Breast epithelium (tissue), 4 donors: ENCODE measurements at places on chromosomes 2 and 18.

DNA sequence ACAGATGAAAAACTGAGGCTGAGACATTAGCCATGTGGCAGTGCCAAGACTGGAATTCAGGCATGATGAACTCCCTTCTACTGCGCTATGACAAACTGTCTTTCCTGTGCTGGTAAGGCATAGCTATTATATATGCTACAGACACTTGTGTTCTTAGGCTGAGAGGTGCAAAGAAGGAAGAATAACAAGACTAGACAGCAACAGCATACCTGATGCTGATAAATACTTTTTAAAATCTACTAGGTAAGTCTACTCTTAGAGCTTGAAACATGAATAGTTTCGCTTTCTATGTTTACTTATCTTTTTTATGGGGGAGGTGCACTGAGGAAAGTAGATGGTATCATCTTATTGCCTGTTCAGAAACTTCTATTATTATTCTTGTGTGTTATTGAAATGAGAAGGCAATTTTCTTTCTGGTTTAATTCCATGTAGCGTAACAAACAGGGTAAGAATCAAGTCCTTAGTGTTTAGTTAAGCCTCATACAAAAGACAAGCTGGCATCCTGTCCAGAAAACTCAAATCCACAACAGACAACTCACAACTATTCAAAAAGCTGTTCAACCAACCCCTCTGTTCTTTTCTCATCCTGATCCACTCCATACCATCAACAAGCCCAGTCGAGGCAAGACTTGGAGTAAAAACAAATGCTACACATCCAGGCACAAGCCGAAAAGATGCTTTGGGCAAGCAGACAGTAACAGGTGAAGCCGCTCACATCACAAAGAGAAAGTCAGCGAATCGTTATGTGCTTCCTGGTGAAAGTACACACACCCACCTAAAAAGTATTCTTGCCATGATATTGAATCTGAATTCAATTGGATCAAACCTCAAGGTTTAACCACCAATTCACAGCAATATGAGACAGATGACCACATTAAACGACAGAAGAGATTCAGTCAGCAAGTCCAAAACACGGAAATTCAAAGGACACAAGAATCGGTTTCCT, 1.5 kb downstream of the TTC32 start:
- H3K4me1 ChIP-seq: no peaks in the 10 kb centered on the region
- H3K27ac ChIP-seq: peak overlapping the region; percentile 95

GRCh38 chr2:233802132-233802815, 24.1 kb downstream of the MROH2A start:
- DNase-seq: no peak
- no peaks in the 10 kb centered on the region for H3K27me3 ChIP-seq
- no peaks in the 10 kb centered on the region for H3K36me3 ChIP-seq
- no peaks in the 10 kb centered on the region for H3K4me1 ChIP-seq
- no peak overlapping the region for H3K4me3 ChIP-seq
- H3K27ac ChIP-seq: no peak overlapping the region

GRCh38 chr2:171798156-171798820, 95.8 kb downstream of the SLC25A12 start:
- H3K27ac ChIP-seq: no peak overlapping the region
- H3K4me1 ChIP-seq: no peaks in the 10 kb centered on the region
- no peak overlapping the region for H3K4me3 ChIP-seq

DNA sequence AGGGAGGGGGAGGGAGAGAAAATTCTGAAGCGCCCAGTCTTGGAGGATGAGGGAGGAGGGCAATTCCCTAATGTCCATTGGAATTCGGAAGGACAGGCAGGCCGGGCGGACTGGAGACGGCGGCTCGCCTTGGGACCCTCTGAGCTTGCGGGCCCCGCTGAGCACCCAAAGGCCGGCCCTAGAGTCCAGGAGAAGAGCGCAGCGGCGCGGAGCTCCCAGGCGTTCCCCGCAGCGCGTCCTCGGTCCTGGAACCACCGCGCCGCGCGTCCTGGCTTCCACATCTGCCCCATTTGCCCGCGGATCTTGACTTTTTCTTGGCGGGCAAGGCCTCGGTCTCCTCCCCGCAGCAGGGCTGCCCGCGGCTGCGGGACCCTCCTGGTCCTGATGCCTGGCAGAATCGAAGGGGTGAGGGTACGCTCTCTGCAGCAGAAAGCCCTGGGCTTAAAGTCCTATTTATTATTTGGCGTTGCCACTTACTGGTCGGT, 675 bp upstream of the MLPH start:
- H3K4me3 ChIP-seq: peak overlapping the region; percentile 76
- H3K27ac ChIP-seq: peak overlapping the region; percentile 91

- no peaks in the 10 kb centered on the region for H3K27me3 ChIP-seq
- no peaks in the 10 kb centered on the region for H3K4me1 ChIP-seq
- H3K4me3 ChIP-seq: no peak overlapping the region
- H3K36me3 ChIP-seq: no peaks in the 10 kb centered on the region
- no peak for DNase-seq
- no peak overlapping the region for H3K27ac ChIP-seq
These were observed 33.0 kb upstream of the IER3IP1 start for GRCh38 chr18:47209171-47209570.

- H3K36me3 ChIP-seq: no peaks in the 10 kb centered on the region
- no peaks in the 10 kb centered on the region for H3K4me1 ChIP-seq
- no peaks in the 10 kb centered on the region for H3K27me3 ChIP-seq
These were observed 86.0 kb upstream of the ALPP start for GRCh38 chr2:232292395-232293154.

DNA sequence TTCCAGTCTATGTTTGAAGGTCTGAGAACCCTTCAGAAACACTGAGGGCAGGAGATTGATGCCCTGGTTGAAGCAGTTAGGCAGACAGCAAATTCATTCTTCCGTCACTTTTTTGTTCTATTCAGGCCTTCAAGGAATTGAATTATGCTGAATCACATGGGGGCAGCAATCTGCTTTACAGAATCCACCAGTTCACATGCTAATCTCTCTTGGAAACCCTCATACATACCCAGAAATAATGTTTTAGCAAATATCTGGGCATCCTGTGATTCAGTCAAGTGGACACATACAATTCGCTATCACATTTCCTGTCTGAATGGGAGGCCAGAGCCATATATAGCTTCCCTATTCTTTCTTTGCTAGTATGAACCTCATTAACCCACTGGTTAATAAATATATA, 301.4 kb upstream of the CNTNAP5 start:
- H3K36me3 ChIP-seq: no peaks in the 10 kb centered on the region
- no peaks in the 10 kb centered on the region for H3K4me1 ChIP-seq
- DNase-seq: no peak
- no peaks in the 10 kb centered on the region for H3K27me3 ChIP-seq
- no peak overlapping the region for H3K27ac ChIP-seq
- H3K4me3 ChIP-seq: no peak overlapping the region

GRCh38 chr18:63000839-63001238, 285.5 kb downstream of the PHLPP1 start:
- no peak overlapping the region for H3K4me3 ChIP-seq
- H3K27ac ChIP-seq: no peak overlapping the region
- no peaks in the 10 kb centered on the region for H3K36me3 ChIP-seq
- H3K27me3 ChIP-seq: no peaks in the 10 kb centered on the region
- no peaks in the 10 kb centered on the region for H3K4me1 ChIP-seq

- H3K4me1 ChIP-seq: no peaks in the 10 kb centered on the region
- no peak for DNase-seq
- no peak overlapping the region for H3K4me3 ChIP-seq
- H3K36me3 ChIP-seq: no peaks in the 10 kb centered on the region
- H3K27me3 ChIP-seq: no peaks in the 10 kb centered on the region
- no peak overlapping the region for H3K27ac ChIP-seq
These were observed 80.6 kb upstream of the DOCK10 start for GRCh38 chr2:225122583-225123486.

DNA sequence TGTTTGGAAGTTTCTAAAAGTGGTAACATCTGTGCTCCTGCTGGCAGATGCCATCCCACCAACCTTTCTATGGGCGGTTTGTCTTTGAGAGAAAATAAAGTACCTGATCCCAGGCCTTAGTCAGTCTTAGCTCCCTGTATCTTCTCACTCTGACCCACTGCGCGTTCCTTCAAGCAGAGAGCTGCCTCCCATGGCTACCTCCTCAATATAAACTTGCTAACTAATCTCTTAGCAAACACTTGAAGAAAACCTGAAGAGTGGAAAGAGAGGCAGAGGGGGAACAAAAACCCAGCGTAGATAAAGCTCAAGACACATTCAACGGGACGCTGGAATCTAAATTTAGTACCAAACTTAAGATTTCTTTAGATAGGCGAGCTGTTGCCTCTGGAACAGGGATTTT, 17.6 kb downstream of the ZEB2 start:
- no peak for DNase-seq
- H3K27me3 ChIP-seq: no peaks in the 10 kb centered on the region
- H3K4me3 ChIP-seq: no peak overlapping the region
- H3K4me1 ChIP-seq: no peaks in the 10 kb centered on the region
- H3K36me3 ChIP-seq: no peaks in the 10 kb centered on the region

- H3K4me1 ChIP-seq: no peaks in the 10 kb centered on the region
- H3K27ac ChIP-seq: no peak overlapping the region
- H3K4me3 ChIP-seq: no peak overlapping the region
- H3K36me3 ChIP-seq: no peaks in the 10 kb centered on the region
- DNase-seq: no peak
- H3K27me3 ChIP-seq: no peaks in the 10 kb centered on the region
These were observed 40.6 kb downstream of the CAPN13 start for GRCh38 chr2:30766666-30767065.

- H3K27me3 ChIP-seq: no peaks in the 10 kb centered on the region
- no peak overlapping the region for H3K27ac ChIP-seq
- H3K4me1 ChIP-seq: no peaks in the 10 kb centered on the region
- DNase-seq: no peak
These were observed 657.8 kb upstream of the LINC00305 start for GRCh38 chr18:64806691-64807090.
